NCI-H460 (cell line): ENCODE measurements at places on chromosomes 12 and 14.

- no peak for DNase-seq
Observed at GRCh38 chr14:25501749-25502148, 451.8 kb upstream of the STXBP6 start.

DNA sequence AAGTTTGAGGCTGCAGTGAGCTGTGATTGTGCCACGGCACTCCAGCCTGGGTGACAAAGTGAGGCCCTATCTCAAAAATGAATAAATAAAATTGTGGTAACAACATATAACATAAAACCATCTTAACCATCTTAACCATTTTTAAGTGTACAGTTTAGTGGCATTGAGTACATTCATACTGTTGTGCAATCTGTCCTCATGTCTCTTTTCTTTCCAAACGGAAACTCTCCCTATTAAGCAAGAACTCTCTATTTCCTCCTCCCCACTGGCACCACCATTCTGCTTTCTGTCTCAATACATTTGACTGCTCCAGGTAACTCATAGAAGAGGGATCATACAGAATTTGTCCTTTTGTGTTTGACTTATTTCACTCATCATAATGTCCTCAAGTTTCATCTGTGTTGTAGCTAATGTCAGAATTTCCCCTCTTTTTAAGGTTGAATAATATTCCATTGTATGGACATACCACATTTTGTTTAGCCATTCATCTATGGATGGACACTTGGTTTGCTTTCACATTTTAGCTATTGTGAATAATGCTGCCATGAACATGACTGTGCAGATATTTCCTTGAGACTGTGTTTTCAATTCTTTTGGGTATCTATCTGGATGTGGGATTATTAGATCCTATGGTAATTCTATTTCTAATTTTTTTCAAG is 4.4 kb upstream of the MARK3 start:
- no peak for DNase-seq

GRCh38 chr12:116273813-116274550 is 3.5 kb downstream of the MED13L start:
- DNase-seq = no peak

- DNase-seq = no peak
Observed at GRCh38 chr14:53190938-53191337, 37.8 kb upstream of the DDHD1 start.

- no peak for DNase-seq
Observed at GRCh38 chr12:117570608-117571007, 209.2 kb upstream of the NOS1 start.

DNA sequence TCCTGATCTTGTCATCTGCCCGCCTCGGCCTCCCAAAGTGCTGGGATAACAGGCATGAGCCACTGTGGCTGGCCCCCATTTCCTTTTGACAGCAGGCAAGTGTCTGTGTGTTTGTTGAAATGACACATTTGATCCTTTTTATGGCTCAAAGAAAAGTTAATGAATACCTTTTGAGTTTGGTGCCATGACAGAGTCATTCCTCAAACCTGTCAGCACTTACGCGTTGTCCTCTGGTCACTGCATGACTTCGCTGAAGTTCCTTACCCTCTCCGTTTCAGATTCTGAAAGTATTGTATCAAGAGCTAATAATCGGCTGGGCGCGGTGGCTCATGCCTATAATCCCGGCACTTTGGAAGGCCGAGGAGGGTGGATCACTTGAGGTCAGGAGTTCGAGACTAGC is 32.4 kb downstream of the NEMF start:
- no peak for DNase-seq

GRCh38 chr12:131912518-131913274 is 16.4 kb upstream of the PUS1 start:
- DNase-seq = no peak

DNA sequence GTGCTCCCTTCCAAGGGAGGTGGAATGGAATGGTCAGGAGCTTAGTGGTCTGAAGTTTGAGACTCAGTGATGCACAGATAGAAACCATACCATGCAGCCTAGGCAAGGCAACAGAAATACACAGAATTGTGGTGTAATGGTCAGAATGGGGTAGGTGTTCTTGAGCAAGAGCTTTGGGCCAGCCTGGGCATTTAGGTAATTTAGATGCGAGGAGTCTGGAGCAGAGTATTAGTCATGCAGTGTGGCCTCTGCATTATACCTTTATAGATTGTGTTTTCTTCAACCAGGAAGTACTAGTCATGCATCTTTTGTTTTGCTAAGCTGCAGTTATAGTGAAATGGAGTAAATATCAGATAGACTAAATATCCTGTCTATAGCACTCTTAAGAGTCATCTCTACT is 118.3 kb downstream of the DAAM1 start:
- DNase-seq = no peak

GRCh38 chr14:35304812-35305462 is 12.8 kb downstream of the PSMA6 start:
- no peak for DNase-seq

DNA sequence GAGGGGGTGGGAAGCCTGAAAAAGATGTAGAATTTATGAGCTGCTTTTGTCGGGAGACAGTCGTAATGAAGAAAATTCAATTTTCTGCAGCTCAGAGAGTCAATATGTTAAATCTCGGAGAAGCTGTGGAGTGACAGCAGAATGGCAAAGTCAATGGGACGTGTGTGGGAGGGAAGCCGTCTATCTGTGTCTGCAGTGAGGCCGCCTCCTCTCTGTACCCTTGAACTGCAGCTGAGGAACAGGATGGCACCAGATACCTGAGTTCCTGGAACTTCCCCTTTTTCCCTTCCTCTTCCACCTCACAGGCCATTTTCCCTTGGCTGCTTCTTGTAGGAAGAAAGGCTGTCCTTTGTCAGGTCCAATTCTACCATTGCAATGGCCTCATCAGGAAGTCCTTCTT is 9.3 kb upstream of the CALCOCO1 start:
- no peak for DNase-seq

GRCh38 chr14:75986439-75986765 is 839 bp downstream of the IFT43 start:
- no peak for DNase-seq

DNA sequence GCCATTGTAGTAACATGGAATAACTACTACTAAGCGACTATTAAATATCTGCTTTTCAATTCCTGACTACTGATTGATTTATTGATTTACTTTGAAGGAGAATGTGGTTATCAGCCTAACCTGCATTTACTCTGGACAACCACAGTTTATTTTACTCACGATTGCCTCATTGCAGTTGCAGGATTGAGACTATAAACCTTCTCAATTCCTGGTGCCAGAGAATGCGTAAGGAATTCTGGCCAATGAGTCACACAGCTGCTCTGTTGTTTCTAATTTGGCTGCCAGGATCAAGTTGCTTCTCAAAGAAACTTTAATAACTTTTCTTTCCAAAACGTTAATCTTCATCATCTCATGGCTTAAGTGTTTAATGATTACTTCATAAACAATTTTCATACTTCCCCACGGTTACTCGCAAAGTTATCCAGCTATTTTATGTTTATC is 13.1 kb upstream of the TMTC1 start:
- peak; percentile 64 for DNase-seq
